ENCODE measurements at places on chromosomes 7 and 10. TPM values are rescaled to one million over a fixed set of nuclear protein-coding genes. Genes with fewer than 3 reads are reported as not detected.

Gene ANKRD1
- polyA plus RNA-seq: not detected

Gene CYP26C1
- not detected for polyA plus RNA-seq

Gene DNAJC12
- 54.4 TPM for polyA plus RNA-seq

Gene GATA3
- not detected for polyA plus RNA-seq

Gene PDSS1
- 55.6 TPM for polyA plus RNA-seq

Gene CELF2
- polyA plus RNA-seq: 8.8 TPM

Gene ZMIZ2
- polyA plus RNA-seq: 19.1 TPM

Gene RASSF4
- polyA plus RNA-seq: not detected

Gene SNCG
- polyA plus RNA-seq: 141 TPM

Gene ADARB2
- not detected for polyA plus RNA-seq

Gene EPO
- 0.41 TPM for polyA plus RNA-seq

Gene CYP26A1
- 1.6 TPM for polyA plus RNA-seq

Gene ZNF467
- 8.3 TPM for polyA plus RNA-seq

Gene INTS15
- 16.8 TPM for polyA plus RNA-seq

Gene FBXO24
- 0.73 TPM for polyA plus RNA-seq

Gene SPDYE3
- not detected for polyA plus RNA-seq

Gene FAM25A
- not detected for polyA plus RNA-seq

Gene P4HA1
- polyA plus RNA-seq: 20.2 TPM

Gene CYP3A4
- polyA plus RNA-seq: not detected

Gene EEPD1
- polyA plus RNA-seq: 0.85 TPM

Gene MPP7
- 0.39 TPM for polyA plus RNA-seq

Gene SPDYE1
- not detected for polyA plus RNA-seq

Gene CPN1
- polyA plus RNA-seq: 0.17 TPM

Gene TRIM50
- not detected for polyA plus RNA-seq

Gene NANOS1
- polyA plus RNA-seq: 0.94 TPM

Gene ACBD7
- polyA plus RNA-seq: 0.93 TPM

Gene TSPAN13
- polyA plus RNA-seq: 20.0 TPM

Gene AKR1C8
- 0.03 TPM for polyA plus RNA-seq

Gene AS3MT
- polyA plus RNA-seq: 0.58 TPM

Gene PAPOLB
- 0.05 TPM for polyA plus RNA-seq

Gene FGF8
- 0.44 TPM for polyA plus RNA-seq

Gene CDK5
- 25.6 TPM for polyA plus RNA-seq

Data from K562 (cell line).